Lower lobe of right lung (tissue), 2 donors: ENCODE measurements at places on chromosomes 11 and 22. TPM values are rescaled to one million over a fixed set of nuclear protein-coding genes. Genes with fewer than 3 reads are reported as not detected.

The NUMA1 gene
- 200 TPM for total RNA-seq

The MMP1 gene
- 0.97 TPM for total RNA-seq

The CPT1B gene
- total RNA-seq = 12.6 TPM

DNA sequence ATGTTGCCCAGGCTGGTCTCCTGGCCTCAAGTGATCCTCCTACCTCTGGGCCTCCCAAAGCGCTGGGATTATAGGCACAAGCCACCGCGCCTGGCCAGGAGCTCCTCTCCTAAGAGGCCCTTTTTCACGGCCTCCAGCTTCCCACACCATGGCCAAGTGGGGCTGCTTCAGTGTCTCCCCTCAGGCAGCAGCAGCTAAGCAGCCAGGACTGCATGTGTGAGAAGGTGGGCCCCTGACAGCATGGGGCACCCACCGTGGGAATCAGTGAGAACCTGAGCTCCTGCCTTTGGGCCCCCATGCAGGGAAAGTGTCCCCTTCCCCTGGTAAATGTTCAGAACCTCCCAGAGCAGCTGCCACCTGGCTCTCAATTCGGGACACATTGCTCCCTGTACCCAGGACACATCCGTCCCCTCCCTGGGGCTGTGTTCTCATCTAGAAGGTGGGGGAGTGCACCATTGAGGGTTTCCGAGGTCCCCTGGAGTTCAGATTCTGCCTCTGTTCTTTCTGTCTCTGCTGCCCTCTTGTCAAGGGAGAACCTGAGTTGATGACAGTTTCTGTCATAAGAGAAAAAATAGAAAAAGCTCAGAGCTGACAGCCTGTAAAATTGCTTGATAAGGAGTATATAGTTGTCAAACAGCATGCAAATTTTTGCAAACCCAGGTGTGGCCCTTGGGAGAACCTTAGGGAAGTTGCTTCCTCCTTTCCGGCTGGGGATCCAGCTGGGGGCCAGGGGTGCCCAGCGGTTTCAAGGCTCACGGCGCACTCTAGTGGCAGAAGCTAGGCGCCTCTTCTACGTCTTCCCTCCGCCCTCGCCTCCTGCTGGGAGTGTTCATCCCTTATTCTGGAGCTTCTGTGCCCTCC lies 29.7 kb downstream of the FAM83F start:
- peak; percentile 82 for DNase-seq

DNA sequence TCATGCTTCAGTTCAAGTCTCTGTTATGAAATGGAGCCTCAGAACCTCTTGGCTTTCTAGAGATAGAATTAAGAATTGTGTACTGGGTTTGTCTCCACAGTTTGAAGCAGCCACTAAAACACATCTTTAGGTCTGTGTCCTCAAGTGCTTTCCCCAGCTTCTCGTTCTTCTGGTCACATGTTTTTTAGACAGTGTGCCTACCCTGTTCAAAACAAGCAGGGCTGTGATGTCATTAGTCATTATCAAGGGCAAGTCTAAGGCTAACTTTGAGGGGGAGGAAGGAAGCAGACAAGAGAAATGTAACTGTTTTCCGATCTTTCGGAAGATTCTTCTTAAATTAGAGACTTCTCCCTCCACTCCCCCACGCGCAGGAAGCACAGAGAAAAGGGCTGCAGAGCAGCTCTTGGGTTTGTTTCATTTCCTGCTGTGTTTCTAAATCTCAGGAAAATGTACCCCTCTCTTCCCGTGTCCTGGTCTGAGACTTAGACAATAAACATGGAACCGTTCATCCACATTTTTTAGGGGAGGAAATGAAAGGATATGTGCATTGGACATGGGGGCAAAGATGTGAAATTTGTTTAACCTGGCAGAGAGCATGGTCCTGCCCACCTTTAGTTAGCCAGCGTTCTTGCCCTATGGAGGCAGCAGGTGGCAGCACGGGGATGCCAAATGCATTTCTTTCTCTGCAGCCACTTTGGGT lies 3.1 kb downstream of the AKIP1 start:
- no peak for DNase-seq

- DNase-seq = peak; percentile 37
These were observed 14.7 kb upstream of the MFRP start for GRCh38 chr11:119361056-119361787.

GRCh38 chr11:122637541-122637940 lies 18.0 kb upstream of the UBASH3B start:
- no peak for DNase-seq

DNA sequence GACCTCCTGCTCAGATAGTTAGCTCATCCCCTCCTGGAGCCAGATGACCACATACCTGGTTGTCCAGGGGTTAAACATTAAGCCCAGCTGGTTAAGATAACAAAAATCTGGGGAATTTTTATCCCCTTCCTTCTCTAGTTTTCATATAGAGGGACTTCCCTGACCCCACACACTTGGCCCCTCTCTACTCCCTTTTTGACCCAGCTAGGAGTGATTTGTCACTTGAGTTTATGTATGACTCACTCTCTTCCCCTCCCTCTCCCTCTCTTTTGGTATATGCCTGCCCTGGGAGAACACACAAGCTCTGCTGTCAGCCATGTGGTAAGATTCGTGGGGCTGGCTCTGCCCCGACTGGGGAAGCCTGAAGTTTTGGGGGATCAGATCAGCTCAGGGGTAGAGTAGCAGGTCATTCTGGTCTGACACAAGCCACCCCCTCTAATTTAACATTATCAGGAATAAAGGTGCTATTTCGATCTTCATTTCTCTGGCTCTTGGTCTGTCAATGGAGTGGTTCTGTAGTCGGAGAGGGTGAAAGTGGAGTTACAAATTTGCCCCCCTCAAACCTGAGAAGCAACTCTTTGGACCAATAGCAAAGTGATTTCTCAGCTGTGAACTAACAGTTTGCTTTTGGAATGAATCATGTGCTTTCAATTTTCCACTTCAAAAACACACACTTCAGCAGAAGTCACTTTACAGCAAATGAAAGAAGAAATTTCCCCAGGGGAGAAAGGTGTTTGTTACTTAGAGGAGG lies 415.3 kb upstream of the CADM1 start:
- no peak for DNase-seq

DNA sequence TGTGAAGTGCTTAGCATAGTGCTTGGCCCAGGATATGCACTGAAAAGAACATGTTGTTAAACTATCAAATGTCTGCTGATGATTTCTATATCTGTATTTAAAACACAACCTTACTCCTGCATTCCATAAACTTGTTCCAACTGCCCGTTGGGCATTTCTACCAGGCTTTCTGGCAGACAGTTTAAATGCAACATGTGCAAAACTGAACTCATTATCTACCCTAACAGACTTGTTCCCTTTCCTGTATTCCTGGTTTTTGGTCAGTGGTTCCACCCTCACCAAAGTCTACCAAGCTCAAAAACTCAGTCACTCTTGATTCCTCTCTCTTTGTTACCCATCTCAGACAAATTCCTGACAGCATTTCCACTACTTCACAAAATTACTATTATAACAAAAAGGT lies 6.5 kb upstream of the RAB38 start:
- no peak for DNase-seq

DNA sequence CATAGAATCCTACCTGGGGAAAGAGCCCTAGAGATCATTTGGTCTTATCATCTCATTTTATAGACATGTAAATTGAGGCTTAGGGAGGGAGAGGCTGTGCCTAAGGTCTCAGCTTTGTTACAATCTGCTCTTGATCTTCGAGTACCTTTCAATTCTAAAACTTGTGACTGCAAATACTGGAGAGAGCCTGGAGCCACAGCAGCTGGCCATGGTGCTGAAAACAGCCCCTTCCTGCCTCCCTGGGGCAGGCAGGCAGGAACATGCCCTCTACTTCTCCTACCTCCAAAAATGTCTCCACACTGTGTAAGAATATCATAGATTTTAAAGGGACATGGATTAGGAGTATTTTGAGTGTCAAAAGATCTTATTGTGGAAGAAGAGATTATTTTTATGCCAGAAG lies 52.2 kb downstream of the C22orf42 start:
- no peak for DNase-seq
